ENCODE measurements at places on chromosomes 1 and 21. TPM values are rescaled to one million over a fixed set of nuclear protein-coding genes. Genes with fewer than 3 reads are reported as not detected.

Gene REN
- total RNA-seq, result not detected

Gene LCA5L
- total RNA-seq, result 1.2 TPM

DNA sequence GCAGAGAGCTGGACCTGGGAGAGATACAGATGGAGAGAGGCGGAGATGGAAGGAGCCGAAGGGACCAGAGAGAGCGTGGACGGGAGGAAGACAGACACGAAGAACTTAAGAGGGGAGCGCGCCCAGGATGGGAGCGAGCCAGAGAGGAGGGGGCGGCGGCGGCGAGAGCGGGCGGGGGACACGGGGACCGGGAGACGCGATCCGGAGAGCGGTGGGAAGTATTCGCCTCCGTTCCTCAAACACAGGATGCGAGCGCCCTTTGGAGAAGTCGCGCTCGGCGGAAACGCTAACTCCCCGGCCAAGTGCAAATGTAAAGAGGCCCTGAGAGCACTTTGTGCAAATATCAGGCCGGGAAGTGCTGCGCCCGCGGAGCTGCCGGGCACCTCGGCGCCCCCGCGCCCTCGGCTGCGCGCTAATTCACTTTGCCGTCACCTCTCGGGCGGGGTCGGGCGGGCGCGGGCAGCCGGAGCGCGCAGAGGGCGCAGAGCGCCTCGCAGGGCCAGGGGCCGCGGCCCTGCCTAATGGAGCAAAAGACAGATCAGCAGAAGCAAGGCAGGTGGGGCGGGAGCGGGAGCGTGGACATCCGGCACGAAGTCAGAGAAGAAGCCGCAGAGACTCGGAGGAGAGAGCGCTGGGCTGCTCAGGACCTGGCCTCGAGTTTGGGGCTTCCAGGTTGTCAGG lies 281.2 kb downstream of the RRAGC start:
- no peak overlapping the region for H3K4me3 ChIP-seq
- H3K4me1 ChIP-seq, result no peaks in the 10 kb centered on the region
- H3K27me3 ChIP-seq, result no peaks in the 10 kb centered on the region
- no peak for DNase-seq

GRCh38 chr1:86914998-86915736 lies 732 bp downstream of the HS2ST1 start:
- H3K4me1 ChIP-seq, result peaks cover 11% of the 10 kb centered on the region
- H3K36me3 ChIP-seq, result no peaks in the 10 kb centered on the region
- DNase-seq, result no peak
- H3K4me3 ChIP-seq, result peak overlapping the region; percentile 84

DNA sequence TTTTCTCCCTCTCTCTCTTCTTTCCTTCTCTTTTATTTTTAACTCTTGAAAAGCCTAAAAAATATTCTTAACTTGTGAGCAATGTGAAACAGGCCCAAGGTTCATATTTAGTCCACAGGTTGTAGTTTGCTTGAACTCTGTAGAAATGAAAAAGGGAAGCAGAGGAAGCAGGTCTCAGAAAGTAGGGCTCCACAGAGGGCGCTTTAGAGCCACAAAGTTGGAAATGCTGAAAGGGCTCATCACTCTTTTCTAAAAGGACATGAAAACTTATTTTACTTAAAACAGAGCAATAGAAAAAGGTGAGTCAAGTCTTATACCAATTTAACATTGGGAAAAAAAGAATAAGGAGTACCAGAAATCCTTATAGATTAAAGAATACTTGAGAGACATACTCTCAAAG lies 247.0 kb downstream of the USP25 start:
- no peaks in the 10 kb centered on the region for H3K4me1 ChIP-seq
- H3K27ac ChIP-seq, result no peak overlapping the region
- H3K4me3 ChIP-seq, result no peak overlapping the region
- no peaks in the 10 kb centered on the region for H3K27me3 ChIP-seq
- no peak for DNase-seq

- DNase-seq, result no peak
- H3K27ac ChIP-seq, result peak overlapping the region; percentile 41
- peaks cover 35% of the 10 kb centered on the region for H3K4me1 ChIP-seq
Observed at GRCh38 chr1:15843826-15844572, 3.5 kb upstream of the SPEN start.
